ENCODE measurements at places on chromosomes 7 and 10.

GRCh38 chr7:73612598-73613269 lies 11.6 kb downstream of the MLXIPL start:
- DNase-seq: no peak

GRCh38 chr7:157228864-157229422 lies 90.2 kb downstream of the UBE3C start:
- DNase-seq: peak; percentile 13

DNA sequence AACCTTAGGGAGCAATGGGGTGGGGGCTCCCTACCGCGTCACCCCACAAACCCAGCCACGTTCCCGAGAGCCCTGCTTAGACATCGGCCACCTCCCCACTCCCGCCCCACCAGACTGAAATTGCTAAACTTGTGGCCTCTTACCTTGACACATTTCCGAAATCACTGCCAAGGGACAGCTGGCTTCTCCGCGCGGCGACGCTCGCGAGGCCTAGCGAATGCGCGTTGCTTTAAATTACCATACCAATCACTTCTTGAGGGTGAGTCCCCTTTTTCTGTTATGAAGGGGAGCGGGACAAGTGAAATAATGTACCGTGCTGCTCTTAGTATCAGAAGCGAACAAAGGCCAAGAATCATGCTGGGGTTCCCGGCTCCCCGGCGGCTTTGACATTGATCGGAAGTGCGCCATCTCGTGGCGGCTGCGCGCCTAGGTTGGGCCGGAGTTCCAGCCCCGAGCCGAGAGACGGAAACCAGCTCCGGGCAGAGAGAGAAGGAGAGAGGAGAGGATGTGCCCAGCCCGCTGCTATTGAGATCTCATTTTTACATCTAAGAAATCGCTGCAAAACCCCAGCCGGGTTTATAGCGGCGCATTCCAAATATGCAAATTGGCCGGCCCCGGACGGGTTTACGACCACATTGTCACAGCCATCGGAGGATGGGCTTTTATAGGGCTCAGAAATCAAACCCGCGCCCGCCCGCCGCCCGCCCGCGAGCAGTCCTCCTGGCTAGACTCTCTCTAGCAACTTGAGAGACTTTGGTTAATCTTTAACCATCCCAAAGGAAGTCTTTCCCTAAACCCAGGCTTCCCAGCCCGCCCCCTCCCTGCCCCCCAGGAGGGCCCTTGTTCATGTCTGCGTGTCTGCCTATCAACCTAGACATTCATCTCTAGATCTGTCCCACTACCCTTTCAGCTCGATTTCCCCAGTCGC lies 5.3 kb downstream of the HOXA11 start:
- DNase-seq: peak; percentile 58

DNA sequence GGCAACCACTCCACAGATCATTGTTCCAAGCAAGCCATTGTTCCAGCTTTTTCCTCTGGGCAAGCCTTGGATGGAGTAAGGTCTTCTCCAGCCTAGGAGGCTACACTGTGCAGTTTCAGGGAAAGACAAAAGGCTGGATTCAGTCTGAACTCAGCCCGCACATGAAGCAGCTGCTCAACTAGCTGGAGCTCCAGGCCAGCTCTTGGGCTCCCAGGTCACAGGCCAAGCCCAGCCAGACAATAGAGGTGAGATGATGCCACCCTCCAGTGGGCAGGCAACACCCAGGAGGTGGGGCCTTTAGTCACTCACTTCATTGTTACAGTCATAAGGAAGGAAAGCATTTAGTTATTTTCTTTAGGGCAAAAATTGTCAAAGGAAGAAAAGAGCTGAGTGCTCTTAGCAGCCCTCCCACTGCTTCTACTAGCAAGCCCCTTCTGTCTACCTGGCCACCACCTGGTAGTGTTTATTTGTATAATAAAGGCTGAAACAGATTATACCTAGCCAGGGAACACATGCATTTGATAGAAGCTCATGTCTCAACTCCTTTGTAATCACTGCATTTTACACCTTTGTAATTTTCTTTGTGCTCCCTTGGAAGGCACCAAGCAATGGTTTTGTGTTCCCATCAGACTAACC lies 253.4 kb downstream of the WDR11 start:
- DNase-seq: no peak

GRCh38 chr7:153454306-153454705 lies 597.9 kb upstream of the DPP6 start:
- no peak for DNase-seq

- no peak for DNase-seq
Observed at GRCh38 chr7:55521917-55522902, 50.1 kb downstream of the VOPP1 start.

DNA sequence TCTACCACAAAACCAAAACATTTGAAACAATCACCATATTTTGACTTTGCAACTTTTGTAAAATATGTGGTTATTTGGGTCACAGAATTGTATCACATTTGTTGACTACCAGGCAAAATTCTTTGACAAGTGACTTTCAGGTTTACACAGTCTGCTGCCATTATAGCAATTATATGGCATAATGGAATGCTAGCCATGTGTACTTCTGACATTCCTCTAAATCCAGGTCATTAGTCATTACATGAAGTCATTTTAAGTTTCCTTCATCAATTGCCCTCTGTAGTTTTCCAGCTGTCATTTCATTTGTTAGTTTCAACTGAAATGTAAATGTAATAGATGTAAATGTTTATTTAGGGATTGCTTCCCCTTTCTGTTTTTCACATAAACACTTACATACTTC lies 137.5 kb downstream of the IMMP2L start:
- no peak for DNase-seq

- no peak for DNase-seq
Observed at GRCh38 chr7:92297736-92298135, 52.0 kb downstream of the ANKIB1 start.

DNA sequence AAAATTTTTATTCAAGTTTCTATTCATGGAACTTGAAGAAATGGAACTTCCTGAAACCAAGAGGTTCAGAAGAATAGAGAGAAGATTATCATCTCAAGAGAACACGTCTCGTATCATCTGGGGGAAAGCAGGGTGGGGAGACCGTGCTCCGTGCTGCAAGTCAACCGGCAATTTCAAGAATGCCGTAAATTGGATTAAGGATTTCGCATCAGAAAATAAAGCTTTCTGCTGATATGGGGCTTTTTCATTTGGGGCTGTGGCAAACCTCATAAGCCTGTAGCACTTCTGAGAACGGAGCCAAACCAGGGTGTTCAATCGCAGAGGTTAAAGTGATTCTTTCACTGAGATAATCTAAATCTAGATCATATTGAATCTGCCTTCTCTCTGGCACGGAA lies 150.1 kb upstream of the NPS start:
- no peak for DNase-seq

- no peak for DNase-seq
Observed at GRCh38 chr7:36215457-36215765, 62.4 kb downstream of the EEPD1 start.

GRCh38 chr10:50882540-50882983 lies 2.9 kb downstream of the A1CF start:
- DNase-seq: no peak

GRCh38 chr10:69363666-69364065 lies 53.1 kb downstream of the TACR2 start:
- DNase-seq: no peak

DNA sequence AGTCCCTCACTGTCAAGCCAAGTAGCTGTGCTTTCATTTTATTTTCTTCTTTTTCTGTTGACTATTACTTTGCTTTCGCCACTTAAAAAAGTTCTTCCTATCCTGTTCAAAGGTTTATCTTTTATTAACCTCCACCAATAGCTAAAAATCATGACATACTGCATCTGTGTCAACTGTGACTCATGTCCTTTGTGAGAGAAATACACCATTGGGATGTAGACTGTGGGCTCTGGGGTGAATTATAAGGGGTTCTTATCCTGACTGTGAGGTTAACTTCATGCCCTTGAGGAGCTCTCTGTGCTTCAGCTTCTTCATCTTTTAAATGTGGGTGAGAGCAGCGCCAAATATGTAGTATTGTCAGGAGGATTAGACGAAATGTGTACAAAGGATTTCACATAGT lies 71.9 kb upstream of the ANKRD30A start:
- DNase-seq: no peak

DNA sequence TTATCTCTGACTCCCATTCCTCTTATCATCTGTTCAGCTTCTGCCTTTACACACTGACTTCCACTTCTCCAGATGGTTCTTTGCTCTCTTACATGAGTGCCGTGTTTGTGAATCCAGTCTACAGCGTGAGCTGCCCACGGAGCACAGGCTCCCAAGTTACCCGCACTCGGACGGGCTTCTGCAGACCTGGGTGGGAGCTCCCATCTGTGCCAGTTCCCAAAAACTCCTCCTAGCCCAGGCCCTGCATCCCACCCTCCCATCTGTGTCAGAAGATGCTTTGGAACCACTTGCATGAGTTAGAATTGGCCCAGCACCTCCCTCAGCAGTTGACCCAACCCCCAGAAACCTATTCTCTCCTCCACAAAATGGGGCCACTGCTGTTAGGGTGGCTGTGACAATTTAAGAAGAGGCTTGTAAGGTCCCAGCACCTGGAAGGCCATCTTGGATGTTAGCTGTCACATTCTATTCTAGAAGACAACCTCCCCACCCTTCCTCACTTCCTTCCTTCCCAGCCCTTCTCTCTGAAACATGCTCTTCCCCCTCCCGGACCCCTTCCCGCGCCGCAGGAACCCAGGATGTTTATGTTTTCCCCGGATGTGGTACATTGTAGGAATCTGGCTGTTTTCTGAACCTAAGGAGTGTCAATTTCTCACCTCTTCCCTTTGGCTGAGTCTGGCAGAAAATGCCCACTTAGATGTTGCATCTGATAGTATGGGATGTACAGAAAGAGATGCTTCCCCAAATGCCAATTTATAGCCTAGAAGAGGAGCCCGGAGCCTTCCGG lies 79.2 kb downstream of the CCDC3 start:
- no peak for DNase-seq

- no peak for DNase-seq
Observed at GRCh38 chr7:39985398-39985918, 35.4 kb downstream of the CDK13 start.

DNA sequence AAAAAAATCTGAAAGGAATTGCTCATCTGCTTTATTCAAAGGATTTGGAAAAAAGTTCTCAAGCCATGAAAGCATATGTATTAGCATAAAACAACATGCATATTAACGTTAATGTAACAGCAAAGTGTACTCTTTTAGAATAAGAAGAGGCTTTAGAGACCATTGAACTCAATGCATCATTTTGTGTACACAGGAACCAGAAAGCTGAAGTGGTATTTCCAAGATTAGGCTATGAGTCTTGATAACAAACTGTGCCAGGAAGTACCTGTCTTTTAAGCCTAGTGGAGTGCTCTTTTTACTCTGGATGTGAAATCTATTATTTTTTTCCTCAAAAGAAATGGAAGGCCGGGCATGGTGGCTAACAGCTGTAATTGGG lies 164.2 kb downstream of the THSD7A start:
- no peak for DNase-seq

DNA sequence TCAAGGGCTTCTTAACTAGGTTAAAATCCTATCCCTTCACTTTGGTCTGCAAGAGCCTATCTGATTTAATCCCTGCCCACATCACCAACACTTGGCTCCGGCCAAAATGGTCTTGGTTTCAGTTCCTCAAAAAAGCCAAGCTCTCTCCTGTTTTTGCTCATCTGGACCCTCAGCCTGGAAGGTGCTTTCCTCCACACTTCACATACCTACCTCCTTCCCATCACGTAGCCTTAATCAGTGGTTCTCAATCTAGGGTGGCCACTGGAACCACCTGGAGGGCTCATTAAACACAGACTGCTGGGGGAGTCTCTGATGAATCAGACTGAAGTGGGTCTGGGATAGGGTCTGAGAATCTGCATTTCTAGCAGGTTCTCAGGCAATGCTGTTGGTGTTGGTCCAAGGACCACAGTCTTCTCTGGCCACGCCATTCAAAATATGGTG lies 227.0 kb upstream of the AOAH start:
- no peak for DNase-seq

DNA sequence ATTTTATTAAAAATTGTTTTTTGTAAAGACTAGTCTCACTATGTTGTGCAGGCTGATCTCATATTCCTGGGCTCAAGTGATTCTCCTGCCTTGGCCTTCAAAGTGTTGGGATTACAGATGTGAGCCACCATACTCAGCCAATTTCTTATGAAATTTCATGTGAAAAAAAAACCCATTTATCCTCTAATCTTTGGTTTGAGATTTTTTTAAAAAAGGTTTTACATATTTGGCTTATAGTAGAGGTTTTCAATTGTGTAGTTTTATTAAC lies 35.5 kb upstream of the ZNF32 start:
- no peak for DNase-seq

DNA sequence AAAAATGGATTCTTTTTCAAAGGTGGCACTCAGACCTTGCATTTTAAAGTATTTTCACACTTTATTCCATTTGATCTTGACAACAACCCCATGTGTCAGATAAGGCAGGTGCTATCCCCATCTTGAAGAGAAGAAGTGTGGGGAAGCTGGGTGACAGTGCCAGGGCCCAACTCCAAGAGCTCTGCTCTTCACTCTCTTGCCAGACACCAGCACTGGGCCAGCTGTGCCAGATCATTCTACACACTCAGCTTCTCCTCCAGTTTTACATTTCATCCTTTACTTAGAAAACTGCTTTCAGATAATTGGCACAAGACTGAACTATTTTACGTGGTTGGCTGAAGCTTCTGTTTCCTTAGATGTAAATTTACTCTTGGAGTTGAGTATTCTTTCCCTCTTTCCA lies 64.4 kb downstream of the ENO4 start:
- DNase-seq: no peak

DNA sequence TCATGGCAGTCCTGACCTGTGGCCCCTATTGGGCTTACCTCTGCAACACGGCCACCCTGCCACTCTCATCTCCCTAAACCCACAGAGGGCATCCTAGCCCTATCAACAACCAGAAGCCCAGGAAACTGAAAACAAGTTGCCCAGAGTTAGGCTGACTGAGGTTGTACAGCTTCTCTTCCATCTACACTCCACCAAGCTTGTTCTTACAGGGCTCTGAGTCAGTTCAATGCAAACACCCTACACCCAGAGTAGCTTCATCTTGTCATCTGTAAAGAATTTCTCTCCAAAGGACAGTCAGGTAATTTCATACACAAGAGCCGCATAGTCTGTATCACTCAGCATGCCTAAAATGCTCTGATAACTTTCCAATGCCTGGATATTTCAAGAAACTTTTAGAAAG lies 175.4 kb downstream of the ARID5B start:
- DNase-seq: no peak

- no peak for DNase-seq
Observed at GRCh38 chr10:26863351-26864076, 2.8 kb upstream of the ABI1 start.

- DNase-seq: no peak
Observed at GRCh38 chr10:1476455-1476803, 260.9 kb downstream of the ADARB2 start.

GRCh38 chr10:125547010-125547650 lies 135.8 kb downstream of the TEX36 start:
- DNase-seq: no peak

GRCh38 chr7:25527665-25528170 lies 299.4 kb upstream of the NPVF start:
- no peak for DNase-seq

DNA sequence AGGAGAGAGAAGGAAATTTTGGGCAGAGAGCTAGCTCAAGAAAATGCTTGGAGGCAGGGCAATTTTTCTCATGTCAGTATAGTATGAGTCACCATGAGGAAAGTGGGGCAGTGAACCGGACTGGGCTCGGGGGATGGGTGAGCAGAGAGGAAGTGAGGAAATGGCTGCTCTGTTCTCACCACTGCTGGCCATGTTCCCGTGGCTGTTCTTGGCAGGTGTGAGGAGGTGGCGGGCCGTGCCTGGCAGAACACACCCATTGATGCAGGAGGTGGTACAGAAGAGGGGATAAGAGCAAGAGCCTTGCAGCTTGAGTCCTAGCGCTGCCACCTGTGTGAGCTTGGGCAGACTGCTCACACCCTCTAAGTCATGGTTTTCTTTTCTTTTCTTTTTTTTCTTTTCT lies 304.4 kb upstream of the LYZL1 start:
- no peak for DNase-seq

- no peak for DNase-seq
Observed at GRCh38 chr7:42743077-42743858, 168.6 kb downstream of the C7orf25 start.
